Lower lobe of right lung (tissue), 2 donors: ENCODE measurements at places on chromosomes 3 and 15.

GRCh38 chr3:30189900-30190299 lies 416.5 kb upstream of the TGFBR2 start:
- no peak for DNase-seq

GRCh38 chr3:112384769-112385168 lies 51.8 kb downstream of the CD200 start:
- no peak for DNase-seq

DNA sequence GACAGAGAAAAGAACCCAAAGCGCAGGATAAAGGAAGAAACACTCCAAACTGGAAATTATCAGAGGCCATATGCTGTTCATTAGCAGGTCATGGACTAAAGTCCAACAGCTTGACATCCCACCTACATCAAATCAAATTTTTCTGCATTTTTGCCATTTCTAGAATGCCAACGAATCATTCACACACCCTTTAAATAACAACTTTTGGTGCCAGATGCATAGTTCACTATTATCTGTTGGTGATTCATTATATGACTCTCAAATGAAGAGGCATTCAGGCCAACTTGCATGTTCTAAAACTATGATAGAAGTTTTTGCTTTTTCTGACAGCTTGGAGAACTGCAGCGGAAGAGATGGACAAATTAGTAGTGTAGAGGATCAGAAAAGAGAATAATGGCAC lies 529.8 kb upstream of the NAALADL2 start:
- DNase-seq: no peak

DNA sequence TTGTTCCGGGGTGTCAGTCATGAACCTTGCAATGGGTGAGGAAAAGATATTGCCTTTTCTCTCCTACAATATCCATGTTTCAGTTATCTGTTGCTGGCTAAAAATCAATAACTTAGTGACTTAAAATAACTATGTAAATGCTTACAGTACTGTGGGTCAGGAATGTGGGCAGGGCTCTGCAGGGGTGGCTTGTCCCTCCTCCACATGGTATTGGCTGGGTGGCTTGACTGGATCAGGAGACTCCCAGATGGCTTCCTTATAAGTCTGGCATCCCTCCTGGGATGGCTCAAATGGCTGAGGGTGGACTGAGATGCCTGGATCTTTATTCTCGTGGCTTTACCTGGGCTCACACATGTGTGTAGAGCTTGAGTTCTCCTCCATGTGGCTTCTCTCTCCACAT lies 47.5 kb downstream of the GTPBP8 start:
- DNase-seq: no peak

DNA sequence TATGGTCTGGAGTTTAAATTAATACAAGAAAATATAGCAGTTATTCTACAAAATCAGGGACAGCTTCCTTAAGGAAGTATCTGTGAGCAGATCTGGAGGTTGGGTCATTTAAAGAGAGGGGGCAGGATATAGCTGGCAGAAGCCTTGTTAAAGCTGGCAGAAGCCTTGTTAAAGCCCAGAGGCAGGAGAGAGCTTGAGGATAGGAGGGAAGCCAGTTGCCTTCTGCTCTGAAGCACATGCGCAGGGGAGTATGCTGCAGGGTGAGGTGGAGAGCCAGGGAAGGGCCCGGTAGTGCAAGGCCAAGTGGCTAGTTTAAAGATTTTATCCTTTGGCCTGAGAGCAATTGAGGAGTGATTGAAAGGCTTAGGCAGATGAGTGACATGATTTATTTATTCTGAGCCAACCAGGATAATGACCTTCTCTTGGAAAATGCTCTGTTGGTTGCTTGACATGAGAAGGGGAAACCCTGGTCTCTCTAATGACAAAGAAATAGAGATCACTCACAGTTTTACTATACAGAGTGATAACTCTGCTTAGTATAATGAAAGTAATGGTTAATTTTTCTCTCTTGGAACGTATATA lies 3.9 kb downstream of the EAF1 start:
- no peak for DNase-seq

DNA sequence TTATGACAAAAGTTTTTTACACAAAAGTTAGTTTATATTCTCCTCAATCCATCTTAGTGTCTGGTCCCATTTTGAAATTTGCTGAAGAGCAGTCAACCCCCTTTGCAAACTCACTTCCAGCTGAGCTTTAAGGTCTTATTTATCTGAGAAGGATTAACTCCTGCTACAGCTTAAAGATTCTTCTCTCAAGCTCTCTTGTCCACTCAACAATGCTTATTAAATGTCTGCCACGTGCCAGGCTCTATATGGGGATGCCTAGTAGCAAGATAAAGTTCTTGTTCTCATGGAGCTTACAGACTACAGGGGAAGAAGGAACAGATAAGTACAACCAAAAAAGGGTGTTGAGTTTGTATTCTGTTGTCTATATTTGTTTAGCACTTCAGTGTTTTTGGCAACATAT lies 18.7 kb downstream of the TMPRSS7 start:
- DNase-seq: no peak

DNA sequence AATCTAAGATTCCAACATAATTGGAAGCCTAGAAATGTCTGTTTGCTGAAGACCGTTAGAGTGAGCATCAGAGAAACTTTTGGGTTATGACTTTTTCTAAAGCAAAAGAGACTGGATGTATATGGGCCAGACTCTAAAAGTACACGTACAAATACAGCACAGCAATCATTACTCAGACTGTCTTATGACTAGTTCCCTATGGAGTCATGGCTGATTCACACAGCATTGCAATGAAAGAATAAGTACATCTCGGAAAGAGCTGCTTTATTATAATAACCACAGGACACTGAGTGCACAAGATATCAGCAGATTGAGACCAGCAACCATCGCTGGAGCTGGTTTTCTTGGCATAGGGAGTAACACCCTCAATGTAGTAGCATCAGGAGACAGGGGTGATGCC lies 618.6 kb downstream of the NLGN1 start:
- no peak for DNase-seq

DNA sequence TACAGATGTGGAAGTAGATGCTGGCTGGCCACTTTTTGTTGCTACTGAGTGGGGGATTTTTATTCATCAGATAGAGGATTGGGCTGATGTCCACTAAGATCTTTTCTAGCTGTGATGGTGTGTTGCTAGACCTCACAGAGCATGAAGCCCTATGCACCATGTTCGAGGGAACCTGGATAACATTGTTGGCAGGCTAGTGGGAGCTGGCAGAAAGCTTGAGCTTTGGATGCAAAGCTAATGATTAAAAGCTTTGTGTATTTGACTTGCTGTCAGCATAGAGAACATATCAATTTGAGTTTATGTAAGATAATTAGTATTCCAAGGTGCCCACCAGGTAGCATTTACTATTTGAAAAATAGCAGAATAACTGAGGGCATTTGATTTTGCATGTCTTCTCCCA lies 59.1 kb downstream of the ST6GAL1 start:
- no peak for DNase-seq

DNA sequence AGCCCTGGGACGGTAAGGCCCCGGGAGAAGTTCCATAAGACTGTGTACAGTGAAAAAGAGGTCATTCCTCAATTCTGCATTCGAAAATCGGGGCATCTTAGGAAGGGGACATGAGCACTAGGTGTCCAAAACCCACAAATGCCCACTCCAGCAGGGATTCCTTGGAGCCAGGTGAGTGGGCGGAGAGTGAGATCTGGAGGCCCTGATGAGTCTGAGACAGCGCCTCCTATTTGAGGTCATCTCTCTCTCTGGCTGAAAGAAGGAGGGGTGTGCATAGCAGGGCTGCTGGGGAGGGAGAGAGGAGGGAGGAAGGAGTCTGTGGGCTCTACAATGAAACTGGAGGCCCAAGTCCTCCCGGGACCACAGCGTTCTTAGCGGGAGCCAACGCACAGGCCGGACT lies 38.1 kb upstream of the LACTB start:
- DNase-seq: no peak

- no peak for DNase-seq
These were observed 249.2 kb downstream of the OPA1 start for GRCh38 chr3:193842029-193842798.

DNA sequence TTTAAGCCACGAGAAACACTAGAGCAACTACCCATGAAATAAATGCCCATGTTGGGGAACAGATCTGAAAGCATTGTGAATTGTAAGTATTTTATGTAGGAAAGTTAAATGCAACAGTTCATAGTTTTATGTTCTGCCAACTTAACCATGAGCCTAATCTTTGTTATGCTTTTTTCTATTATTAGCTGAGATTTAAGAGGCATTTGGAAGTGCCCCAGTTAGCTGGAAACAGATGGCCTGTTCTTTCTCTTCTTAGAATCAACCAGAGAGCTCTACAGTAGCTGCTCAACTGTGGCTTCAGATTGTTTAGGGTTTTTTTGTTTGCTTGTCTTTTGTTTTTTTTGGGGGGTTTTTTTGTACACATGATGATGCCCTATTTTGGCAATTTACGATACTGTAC lies 284.4 kb downstream of the KCNH8 start:
- no peak for DNase-seq

GRCh38 chr15:36407647-36408046 lies 171.8 kb upstream of the CDIN1 start:
- no peak for DNase-seq

GRCh38 chr3:178120367-178120766 lies 415.9 kb upstream of the KCNMB2 start:
- DNase-seq: no peak

DNA sequence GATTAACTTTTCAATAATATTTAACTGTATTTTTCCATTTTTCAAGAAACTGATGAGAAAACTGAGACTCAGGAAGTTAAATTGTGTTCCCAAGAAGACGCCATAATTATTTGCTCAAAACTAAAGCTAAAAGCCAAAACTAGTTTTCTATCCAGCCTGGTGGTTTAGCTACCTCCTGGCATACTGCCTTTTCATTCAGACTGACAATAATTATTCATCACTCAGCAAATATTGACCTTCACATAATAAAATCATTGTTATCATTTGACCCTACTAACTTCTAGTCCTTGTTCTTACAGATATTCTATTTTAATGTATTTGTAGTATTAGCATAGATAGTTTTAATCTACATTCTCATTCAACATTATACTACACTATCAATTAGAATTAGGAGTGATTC lies 210.6 kb upstream of the GADL1 start:
- no peak for DNase-seq

DNA sequence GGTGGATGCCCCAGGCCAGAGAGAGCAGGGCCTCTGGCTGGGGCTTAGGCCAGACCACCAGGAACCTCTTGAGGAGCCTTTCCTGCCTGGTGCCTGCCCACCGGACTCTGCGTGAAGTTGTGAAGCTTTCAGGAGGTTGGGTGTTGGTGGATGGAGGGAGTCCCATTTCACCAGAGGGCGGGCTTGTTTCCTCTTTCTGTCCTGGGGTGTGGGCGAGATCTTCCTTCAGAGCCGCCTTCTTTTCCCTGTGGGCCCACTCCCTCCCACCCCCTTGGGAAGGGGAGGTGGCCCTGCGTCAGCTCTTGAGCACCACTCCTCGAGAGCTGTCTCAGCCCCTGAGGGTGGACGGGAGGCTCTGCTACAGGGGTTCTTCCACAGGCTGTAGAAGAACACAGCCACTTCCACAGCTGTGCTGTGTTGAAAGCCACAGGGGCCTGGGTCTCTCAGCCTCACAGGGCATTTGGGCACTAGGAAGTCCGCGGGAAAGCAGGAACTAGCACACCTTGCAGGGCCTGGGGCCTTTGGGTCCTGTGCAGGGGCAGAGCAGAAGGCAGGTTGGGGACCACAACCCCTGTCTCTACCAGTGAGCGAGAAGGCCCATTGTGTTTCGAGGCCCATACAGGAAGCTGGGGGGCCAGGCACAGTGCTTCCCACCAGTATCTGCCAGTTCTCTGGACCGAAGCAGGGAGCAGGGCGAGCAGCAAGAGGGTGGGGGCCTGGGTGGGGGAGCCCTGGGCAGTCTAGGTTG lies 2.1 kb downstream of the AMIGO3 start:
- no peak for DNase-seq

DNA sequence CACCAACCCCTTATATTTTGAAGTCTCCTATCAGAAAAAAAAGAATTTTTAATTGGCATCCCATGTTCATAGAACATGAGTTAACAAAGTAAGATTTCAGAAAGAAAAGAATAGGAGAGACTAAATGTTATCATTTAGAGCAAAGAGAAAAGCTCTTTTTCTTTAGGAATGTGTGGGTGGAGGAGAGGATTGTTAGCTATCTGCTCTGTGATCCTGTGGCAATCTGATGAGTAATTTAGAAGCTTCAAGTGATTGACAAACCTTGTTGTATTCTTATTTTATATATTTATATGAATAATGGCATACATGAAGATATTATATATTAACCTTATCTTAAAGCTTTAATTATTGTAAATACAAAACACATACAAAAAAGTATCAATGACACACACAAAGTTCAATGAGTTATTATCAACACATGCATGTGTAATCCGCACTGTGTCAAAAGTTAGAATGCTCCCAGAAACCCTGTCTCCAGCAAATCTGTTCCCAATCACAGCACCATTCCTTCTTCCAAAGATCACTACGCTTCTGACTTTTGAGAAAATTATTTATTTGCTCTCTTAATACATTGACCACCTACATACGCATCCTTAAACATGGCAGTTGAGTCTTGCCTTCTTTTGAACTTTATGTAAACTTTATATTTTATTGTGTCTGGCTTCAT lies 907.4 kb downstream of the MCTP2 start:
- DNase-seq: no peak

DNA sequence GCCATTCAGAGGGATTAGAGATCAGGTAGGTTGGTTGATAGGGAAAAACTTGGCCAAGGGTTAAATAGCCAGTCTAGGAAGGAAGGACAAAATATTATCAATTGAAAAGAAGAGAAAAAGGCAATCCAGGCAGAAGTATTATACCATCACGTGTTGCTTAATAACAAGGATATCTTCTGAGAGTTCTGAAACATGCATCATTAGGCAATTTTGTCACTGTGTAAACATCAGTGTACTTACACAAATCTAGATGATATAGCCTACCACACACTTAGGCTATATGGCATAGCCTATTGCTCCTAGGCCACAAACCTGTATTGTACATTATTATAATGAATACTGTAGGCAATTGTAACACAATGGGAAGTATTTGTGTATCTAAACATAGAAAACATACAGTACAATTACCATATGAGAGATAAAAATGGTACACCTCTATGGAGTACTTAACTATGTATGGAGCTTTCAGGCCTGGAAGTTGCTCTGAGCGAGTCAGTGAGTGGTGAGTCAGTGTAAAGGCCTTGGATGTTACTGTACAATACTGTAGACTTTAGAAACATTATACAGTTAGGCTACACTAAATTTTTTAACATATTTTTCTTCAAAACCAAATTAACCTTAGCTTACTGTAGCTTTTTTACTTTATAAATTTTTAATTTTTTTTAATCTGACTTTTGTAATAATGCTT lies 2.7 kb downstream of the TEX55 start:
- no peak for DNase-seq

DNA sequence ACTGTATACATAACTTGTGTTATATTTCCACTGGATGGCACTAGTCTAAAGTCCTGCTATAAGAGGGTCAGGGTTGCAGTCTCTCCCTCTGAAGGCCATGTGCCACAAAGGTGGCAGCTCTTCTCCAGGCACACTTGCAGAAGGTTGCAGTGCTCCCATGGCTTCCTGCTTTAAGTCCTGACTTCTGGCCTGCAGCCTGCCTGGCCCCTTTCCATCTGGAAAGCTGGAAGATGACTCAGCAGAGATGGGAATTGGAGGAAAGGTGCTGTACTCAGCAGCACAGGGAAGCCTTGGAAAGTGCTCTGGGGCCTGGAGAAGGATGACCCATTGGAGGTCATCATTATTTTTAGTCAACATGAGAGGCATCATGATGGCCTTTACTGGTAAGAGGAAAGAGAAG lies 40.9 kb upstream of the MRPL3 start:
- DNase-seq: no peak

- no peak for DNase-seq
These were observed 476.0 kb upstream of the TBL1XR1 start for GRCh38 chr3:177673112-177673914.

GRCh38 chr3:140433431-140433830 lies 244.4 kb upstream of the TRIM42 start:
- no peak for DNase-seq
